ENCODE measurements at places on chromosomes 13 and 19. TPM values are rescaled to one million over a fixed set of nuclear protein-coding genes. Genes with fewer than 3 reads are reported as not detected.

DNA sequence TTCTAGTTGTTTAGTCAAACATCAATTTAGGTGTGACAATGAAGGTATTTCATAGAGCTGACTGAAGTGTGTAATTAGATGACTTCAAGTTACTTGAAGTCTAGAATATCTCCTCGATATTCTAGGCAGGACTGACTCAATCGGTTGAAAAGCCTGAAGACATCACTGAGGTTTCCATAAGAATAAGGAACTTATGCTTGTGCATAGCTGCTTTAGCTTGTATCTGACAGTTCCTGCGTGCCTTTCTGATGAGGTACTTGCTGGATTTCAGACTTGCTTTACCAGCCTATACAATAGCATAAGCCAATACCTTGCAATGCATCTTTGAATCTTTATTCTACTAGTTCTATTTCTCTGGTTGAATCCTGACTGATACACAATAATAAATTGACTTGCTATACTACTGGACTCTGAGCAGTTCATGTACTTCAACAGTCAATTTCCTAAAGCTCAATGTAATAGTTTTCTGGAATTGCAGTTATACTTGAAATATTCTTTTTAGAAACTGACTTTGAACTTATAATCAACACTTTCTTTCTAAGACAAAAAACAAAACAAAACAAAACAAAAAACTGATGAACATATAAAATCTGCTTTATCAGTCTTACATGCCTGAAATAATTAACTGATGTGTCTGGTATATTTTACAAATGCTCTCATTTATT, 1534.8 kb downstream of the SLITRK5 start:
- DNase-seq, result peak; percentile 51

Gene MYH14
- polyA plus RNA-seq, result 0.05 TPM

- no peak for DNase-seq
These were observed 15.0 kb downstream of the SLC25A42 start for GRCh38 chr19:19078801-19079200.

Gene RPL28
- polyA plus RNA-seq, result 1,043 TPM

DNA sequence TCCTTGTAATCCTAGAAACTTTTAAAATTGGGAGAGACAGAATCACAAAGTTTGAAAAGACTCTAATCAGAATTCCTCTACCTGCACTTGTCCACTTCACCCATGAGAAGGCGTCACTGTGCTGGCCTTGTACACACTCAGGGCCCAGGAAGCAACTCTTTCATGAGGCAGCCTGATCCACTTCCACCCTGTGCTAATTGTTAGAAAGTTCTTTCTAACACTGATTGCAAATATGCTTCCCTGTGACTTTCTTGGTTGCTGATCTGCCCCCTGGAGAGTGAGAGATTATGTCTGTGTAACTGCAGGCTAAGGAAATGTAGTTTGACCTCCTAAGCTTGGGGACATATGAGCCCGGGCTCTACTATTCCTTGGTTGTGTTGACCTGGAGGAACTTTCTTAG, 494.6 kb downstream of the MYO16 start:
- no peak for DNase-seq

- no peak for DNase-seq
These were observed 20.3 kb downstream of the ATP11A start for GRCh38 chr13:112709825-112710783.

- no peak for DNase-seq
These were observed 968.8 kb downstream of the TUBA3C start for GRCh38 chr13:18212873-18213272.

DNA sequence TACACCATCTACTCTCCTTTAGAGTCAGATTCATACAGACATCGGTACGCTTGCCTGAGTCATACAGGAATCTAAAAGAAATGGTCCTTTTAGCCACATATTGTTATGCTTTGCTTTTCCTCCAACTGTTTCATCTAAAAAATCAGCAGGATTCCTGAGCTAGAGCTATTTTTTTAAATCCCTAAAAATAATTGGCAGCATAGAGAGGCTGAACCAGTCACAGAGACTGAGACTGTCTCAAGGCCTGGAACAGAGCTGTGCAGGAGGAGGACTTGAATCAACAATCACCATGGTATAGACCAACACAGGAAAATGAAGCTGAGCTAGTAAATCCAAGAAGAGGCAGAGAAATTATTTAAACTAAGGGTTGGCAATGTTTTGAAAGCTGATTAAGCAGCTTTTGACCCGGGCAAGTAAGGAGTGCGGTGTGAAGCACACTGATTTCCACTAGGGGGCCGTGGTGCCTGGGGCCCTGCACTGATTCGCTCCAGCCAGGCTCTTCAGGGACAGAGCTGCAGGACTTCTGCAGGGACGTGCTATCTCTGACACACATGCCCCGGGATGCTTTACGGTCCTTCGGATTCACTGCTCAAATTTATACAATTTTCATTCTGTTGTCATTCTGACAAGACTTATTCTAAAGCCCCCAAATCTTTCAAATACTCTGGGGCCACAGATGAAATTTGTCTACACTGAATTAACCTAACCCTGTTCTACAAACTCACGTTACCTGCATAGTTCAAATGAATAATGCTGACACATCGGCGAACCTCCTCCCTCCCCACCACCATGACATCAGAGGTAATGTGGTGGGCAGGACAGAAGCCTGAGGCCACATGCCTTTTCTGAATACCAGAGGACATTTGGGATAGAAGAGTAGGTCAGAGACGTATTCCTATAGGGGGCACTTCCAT, 87.6 kb upstream of the SLC15A1 start:
- DNase-seq, result peak; percentile 26

GRCh38 chr19:3644351-3645066, 17.9 kb upstream of the CACTIN start:
- DNase-seq, result no peak

DNA sequence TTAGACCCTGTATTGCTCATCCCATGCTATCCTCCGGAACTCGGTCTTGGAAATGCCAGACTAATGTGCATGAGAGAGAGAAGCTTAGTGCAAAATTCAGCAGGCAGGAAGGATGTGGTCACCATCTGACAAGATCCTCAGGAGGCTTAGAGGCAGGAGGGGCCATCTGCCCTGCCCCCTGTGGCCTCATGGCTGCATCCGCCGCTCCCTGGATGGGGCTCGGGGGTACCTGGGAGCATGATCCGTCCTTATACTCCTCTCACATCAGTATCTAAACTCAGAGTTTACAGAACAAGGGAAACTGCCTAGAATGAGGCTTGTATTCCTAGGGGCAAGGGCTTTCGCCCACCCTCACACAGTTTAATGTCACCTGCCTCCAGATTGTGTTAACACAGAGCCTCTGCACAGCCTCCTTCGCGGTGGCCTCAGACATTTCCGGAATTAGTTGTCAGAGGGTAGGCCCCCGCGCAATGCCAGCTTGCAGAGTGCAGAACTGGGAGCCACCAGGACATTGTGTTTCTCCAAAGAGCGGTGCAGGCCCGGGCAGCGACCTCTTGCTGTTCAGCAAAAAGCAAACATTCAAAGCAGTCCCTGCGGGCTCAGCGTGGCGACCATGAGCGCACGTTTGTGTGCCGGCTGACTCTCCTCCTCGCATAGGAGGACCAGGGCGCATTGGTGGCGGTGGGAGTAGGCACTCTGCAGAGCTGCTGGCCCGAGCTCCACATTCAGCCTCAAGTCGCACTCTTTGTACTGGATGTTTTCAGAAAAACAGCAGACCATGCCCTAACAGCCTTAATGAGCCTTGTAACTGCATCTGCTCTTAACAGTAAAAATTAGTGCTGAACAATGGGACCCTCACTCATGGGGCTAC, 39.1 kb downstream of the GPR12 start:
- no peak for DNase-seq

GRCh38 chr13:113845723-113846635, 17.9 kb downstream of the GAS6 start:
- DNase-seq, result no peak

Gene FGF22
- polyA plus RNA-seq, result not detected

All from mammary epithelial cell (primary cell).